Trophoblast cell (in vitro differentiated cells and primary cell): ENCODE measurements at places on chromosomes 6 and 20.

GRCh38 chr6:8435845-8436168, 462 bp upstream of the SLC35B3 start:
- DNase-seq, result peak; percentile 93

- no peak for DNase-seq
Observed at GRCh38 chr6:137121401-137121997, 51.9 kb downstream of the IL22RA2 start.

DNA sequence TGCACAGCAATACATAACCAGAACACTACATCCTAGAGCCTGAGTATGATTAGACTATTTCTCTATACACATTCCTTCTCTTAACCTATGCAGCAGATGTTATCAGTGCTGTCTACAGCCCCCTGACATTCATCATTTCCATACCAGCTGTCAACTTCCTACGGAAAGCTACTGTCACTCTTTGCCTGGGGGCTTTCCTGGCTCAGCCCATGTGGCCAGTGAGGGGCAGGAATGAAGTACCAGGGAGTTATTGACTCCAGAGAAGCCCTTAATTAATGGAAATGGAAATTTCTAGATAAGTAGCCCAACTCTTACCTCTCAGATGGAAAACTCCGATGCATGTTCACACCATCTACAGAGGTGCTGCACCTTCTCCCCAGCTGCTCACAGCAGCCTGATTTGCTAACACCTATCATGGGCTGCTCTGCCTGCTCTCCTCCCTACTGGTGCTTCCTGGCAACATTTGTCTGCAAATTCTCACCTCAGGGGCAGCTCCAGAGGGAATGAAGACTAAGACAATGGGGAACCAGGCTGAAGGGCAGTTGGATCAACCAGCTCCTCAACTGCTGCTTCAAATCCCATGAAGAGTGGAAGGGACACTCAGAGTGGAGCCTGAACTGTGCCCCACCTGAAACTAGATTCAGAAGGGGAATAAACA, 59.6 kb downstream of the LINC00237 start:
- DNase-seq, result no peak

- no peak for DNase-seq
Observed at GRCh38 chr20:1654996-1655395, 2.6 kb downstream of the SIRPG start.

GRCh38 chr6:20978151-20978614, 443.9 kb downstream of the CDKAL1 start:
- DNase-seq, result no peak

DNA sequence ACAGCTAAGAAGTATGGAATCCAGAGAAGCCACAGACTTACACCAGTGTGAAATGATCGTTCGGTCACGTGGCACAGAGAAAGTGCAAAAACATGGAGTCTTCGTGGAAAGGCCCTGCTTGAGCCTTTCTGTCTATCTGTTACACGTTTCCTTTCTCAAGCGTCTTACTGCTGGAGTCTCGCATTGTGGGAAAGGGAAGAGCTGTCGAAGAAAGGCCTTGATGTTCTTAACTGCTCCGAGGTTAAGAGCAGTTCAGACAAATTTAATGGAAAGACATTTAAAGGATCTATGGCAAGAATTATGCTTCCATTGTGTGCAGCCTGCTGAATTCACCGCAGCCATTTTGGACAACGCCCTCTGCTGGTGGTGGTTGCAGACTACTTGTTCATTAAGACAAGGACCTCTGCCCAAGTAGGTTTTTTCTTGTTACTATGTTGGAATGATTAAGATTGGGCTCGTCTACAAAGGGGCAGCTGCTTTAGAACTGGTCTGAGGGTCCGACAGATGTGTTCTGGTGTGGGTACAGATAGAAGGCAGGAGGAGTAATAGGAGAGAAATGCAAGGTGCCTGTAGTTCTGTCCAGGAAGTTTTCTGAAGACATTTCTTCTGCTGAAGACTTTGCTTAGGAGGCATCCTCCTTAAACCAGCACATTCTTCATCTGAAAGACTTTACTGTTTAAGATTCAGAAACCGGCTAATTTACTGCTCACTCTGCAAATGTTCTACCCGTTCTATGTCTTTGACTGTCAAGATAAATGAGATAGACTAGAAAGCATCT, 24.7 kb upstream of the CCN6 start:
- peak; percentile 86 for DNase-seq

DNA sequence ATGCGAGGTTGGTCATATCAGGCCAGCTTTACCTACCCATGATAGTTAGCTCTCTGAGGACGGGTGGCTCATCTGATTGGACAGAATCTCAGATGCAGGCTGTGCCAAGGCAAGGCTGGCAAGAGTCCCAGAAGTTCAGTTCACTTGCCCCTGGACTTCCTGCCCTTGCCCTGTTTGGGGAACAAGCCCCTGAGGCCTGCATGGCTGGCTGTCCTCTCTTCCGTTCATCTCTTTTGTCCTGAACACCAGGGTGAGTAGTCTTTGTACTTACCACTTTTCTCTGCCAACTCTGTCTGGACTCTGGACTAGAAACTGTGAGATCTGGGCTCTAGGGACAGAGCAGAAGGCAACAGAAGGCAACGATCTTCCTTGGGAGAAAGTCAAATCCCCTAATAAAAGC, 769.9 kb downstream of the QKI start:
- DNase-seq, result no peak

- DNase-seq, result no peak
Observed at GRCh38 chr6:10722570-10722819, 375 bp upstream of the TMEM14C start.

DNA sequence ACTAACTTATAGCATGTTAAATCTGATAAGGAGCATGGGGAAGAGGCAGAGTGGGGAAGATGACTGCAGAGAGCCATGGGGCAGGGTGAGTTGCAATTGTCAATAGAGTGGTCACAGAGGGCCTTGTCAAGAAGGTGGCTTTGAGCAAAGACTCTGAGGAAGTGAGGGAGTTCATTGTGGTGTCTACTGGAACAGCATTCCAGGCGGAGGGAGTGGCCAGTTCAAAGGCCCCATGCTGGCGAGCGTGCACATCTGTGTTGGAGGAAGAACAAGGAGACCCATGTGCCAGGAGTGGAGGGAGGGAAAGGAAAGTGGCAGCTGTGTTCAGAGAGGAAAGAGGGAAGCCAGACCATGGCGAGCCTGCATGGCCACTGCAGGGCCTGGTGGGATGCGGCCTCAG, 15.8 kb upstream of the GPR6 start:
- no peak for DNase-seq

DNA sequence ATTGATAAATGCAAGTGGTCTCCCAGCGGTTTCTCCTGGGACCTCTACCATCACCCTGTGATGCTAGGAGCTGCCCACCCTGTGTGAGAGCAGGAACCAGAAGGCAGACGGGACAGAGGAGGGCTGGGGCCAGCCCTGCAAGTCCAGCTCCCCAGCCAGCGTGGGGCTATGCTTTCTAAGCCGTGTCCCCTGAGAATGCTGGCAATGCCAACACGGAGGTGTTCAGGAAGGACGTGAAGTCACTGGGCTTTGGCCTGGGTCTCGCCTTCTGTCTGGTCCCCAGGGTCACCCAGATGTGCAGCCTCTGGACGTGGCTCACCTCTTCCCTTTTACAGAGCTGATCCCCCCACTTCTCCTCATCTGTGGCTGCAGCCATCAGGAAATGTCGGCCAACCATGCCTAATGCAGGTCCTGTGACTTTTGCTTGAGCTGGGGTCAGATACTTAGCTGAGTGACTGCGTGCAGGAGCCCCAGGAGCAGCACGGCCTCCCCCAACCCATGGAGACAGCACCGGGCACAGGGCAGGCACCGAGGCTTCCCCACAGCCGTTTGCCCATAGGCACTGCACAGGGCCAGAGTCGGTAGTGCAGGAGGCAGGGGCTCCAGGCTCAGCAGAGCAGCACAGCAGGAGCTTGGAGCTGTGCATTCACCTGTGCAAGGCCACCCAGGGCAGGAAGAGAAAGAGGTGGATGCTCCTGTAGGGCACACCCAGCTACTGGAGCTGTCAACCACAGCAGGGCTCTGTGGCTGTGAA, 66.2 kb downstream of the GNAS-AS1 start:
- DNase-seq, result no peak

DNA sequence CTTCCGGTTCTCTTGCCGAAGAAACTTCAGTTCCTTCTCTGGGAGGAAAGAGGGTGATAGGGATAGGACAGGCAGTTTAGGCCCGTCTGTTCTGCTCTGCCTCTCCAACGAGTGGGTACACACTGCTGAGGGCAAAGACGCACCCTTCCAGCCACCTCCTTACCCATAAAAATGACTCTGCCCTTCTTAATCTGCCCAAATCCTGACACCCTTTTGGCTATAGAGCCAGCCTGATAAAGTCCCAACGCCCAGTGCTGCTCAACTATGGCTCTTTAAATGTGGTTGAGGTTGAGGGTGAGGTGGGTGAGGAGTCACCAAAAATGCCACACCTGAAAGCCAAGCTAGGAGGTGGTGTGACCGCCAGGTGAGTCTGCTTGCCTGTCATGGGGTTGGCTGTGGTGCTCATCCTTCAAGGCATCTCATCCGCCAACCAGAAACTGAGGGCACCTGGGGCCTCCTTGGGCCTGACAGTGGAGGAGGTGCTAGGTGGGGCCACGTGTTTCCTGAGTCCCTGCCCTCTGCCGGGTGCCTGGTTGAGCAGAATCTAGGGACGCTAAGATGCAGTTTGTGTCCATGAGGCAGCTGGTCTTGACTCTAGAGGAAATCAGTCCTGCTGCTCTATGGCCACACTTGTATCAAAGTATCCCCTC, 16.3 kb downstream of the CCDC167 start:
- no peak for DNase-seq

GRCh38 chr20:62191781-62192559, 9.1 kb downstream of the MTG2 start:
- no peak for DNase-seq

DNA sequence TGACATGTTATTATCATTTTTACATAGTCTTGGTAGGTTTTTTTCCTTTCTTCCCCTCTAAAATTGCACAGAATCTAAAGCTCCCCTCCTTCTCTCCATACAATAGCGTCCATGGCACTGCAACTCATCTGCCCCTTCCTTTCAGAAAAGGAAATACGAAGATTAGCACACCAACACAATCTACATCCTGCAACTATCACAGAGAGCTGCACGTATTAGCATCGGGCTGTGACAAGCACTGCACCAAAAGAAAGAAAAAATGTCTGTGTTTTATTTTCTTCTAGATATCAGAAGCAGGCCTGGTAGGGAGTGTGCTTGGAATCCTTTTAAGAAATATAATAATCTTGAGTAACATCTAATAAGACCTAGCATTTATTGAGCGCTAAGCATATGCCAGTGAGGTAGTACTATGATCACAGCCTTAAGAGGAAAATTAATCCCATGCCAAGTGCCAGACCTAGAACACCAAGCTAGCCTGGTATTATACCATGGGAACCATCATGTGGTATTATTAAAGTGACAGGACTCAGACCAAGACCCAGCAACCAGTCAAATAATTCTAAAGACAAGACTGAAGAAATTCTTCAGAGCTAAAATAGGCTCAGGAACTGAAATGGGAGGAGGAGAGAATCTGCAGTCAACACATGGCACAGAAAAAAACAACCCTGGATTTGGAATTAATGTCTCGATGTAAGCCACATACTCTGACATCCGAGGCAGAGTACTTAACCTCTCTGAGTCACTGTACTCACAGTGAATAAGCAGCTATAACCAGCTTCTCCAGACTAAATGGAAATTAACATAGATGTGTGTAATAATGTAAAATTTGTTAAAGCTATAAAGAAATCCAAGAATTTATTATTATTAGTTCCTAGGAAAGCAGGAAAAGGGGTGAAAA, 124.3 kb downstream of the IPCEF1 start:
- DNase-seq, result no peak
